ENCODE measurements at places on chromosomes 5 and 9. TPM values are rescaled to one million over a fixed set of nuclear protein-coding genes. Genes with fewer than 3 reads are reported as not detected.

The SLC25A46 gene
- total RNA-seq: 30.6 TPM

The EFNA5 gene
- 1.6 TPM for total RNA-seq

The DAB2IP gene
- total RNA-seq: 26.0 TPM

The C5orf58 gene
- not detected for total RNA-seq

The ABO gene
- total RNA-seq: not detected

The ARSI gene
- total RNA-seq: 0.65 TPM

The SPATA31E1 gene
- total RNA-seq: not detected

The IFNE gene
- total RNA-seq: 0.34 TPM

The CDH18 gene
- total RNA-seq: 0.32 TPM

The TRPM3 gene
- total RNA-seq: not detected

The NPDC1 gene
- 44.1 TPM for total RNA-seq

The ZNF608 gene
- 24.0 TPM for total RNA-seq

The EIF4EBP3 gene
- 7.6 TPM for total RNA-seq

The SEC16A gene
- 81.3 TPM for total RNA-seq

The CTSV gene
- total RNA-seq: 110 TPM

The GABRA1 gene
- total RNA-seq: not detected
